Stimulated activated CD4-positive, alpha-beta T cell treated with anti-CD3 and anti-CD28 coated beads, Interleukin-1b, Interleukin-23, amount 100 ng/mL, for 24 hours (primary cell): ENCODE measurements at places on chromosomes 13 and 19.

GRCh38 chr13:49218493-49219051 lies 1.6 kb upstream of the MLNR start:
- no peak for DNase-seq

GRCh38 chr19:8469613-8470368 lies 25.0 kb downstream of the HNRNPM start:
- DNase-seq = no peak

GRCh38 chr13:75025956-75026355 lies 456.0 kb downstream of the TBC1D4 start:
- no peak for DNase-seq

GRCh38 chr13:35238274-35238673 lies 238.2 kb downstream of the MAB21L1 start:
- no peak for DNase-seq

DNA sequence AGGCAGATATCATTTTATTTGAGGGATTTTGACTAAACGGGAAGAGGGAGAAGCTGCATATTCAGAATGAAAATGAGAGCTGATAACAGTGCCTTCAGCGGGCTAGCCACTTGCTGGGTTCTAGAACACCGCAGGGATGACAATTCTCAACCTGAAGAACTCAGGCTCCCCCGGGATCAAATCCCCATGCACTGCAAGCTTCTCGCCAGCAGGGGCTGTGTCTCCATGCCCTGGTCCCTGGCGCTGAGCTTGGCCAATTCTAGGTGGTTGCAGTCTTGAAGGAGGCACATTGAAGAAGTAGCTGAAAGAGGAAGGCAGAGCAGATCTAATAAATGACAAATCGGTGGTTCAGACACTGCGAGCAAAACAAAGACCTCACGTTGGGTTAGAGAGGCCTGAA lies 128.7 kb downstream of the UQCRFS1 start:
- DNase-seq = no peak
